Heart right ventricle (tissue), 16 donors: ENCODE measurements at places on chromosomes 1 and 21. TPM values are rescaled to one million over a fixed set of nuclear protein-coding genes. Genes with fewer than 3 reads are reported as not detected.

Gene NOS1AP
- 4.5 TPM for total RNA-seq

GRCh38 chr1:244104309-244105060 lies 53.4 kb downstream of the ZBTB18 start:
- no peak for DNase-seq

DNA sequence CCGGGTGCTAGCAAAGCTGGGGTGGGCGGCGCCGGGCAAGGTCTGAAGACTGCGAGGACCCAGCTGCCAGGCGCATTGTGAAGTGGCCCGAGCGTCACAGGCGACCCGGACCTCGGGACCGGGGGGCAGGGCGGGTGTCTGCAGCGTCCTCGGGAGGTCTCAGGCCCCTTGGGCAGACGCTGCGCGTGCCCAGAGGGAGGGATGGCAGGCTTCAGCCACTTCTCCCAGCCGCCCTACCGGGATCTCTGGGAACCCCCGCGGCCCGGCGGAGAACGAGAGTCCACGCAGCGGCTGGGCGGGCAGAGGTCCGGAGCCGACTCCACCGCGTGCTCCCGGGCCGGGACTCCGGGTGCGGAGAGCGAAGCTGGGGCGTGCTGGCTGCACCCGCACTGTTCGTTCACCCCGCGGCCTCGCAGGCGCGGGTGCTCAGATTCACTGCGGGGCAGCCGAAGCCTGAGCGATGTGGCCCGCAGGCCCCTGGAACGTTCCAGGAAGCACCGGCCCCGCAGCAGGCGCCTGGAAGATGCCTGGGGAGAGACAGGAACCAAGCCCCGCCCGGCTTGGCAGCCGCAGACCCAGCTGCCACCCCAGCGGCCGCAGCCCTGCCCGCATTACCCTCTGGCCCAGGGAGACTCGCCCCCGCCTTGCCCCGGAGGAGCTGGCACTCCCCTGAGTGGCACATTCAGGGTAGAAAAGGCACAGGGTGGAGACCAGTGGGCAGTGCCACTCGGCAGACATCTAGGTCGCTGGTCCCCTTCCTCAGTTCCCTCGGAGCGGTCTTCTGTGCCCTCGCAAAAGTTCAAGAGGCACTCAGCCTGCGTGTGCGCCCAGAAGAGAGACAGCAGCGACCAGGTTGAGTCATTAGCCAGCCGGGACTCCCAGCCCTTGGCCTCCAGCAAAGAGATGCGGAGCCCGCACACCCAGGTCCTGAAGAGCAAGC lies at the start of gene CCDC185:
TSS of gene CCDC185 (plus strand) at position 141 of the 940 bp plus-strand sequence. CDS start at position 202, 61 bp downstream.
- DNase-seq: no peak

- DNase-seq: no peak
Measured at GRCh38 chr1:232786845-232787455, 18.3 kb upstream of the MAP10 start.

GRCh38 chr1:94851571-94851970 lies 31.4 kb downstream of the SLC44A3 start:
- no peak for DNase-seq

DNA sequence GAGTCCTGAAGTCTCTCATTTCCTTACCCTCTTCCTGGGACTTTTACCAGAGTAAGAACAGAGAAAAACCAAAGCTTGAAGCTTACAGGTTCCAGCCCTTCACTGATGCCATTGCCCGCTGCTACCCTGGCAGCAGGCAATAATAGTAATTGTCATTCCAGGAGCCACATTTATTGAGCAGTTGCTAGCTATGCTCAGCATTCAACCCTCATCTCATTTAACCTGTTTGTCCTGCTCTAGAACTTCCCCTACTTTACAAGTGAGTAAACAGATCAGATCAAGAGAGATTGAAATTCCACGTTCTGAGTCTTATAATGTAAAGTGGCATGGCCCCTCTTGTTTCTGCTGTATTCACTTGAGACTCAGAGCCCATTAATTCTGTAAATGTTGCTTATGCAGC lies 80.4 kb downstream of the ATP1A1 start:
- DNase-seq: no peak

- no peak for DNase-seq
Measured at GRCh38 chr1:170168265-170168664, 22.5 kb downstream of the NTMT2 start.

DNA sequence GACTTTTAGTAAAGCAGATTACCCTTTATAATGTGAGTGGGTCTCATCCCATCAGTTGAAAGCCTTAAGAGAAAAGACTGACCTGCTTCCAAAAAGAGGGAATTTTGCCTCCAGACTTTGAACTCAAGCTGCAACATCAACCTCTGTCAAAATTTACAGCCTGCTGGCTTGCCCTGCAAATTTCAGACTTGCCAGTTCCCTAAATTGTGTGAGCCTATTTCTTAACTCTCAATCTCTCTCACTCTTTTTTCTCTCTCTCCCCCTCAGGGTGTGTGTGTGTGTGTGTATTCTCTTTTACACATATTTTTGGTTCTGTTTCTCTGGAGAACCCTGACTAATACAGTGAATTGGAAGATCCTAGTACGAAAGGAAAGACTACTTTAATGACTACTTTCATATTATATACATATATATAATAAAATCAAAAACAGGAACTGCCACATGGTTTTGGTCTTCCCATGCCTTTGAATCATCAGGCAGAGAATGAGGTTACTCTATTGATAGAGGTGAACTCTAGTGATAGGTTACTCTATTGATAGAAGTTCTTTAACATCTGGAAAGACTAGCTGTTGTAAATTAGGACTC lies 6.4 kb downstream of the OR2C3 start:
- DNase-seq: no peak

DNA sequence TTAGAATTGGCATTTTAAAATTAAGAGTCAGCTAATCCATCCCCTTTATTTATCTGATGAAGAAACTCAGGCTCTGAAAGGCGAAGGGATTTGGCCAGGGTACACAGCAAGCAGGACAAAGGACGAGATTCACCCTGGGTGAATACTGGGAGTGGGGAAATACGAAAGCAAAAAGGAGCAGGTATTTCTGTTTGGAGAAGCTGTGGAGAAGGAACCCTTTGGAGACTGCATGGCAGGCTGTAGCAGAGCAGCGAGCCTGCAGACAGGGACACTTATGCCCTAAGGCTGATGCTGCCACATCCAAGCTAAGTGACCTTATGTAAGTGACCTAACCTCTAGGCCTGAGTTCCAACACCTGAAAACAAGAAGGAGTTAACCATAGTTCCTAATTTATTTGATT lies 207.2 kb upstream of the C1orf87 start:
- no peak for DNase-seq

GRCh38 chr1:161199506-161200139 lies 769 bp upstream of the ADAMTS4 start:
- no peak for DNase-seq

GRCh38 chr1:195345149-195345548 lies 1263.1 kb downstream of the KCNT2 start:
- DNase-seq: no peak

Gene CD1E
- not detected for total RNA-seq

Gene RASSF5
- total RNA-seq: 5.8 TPM

DNA sequence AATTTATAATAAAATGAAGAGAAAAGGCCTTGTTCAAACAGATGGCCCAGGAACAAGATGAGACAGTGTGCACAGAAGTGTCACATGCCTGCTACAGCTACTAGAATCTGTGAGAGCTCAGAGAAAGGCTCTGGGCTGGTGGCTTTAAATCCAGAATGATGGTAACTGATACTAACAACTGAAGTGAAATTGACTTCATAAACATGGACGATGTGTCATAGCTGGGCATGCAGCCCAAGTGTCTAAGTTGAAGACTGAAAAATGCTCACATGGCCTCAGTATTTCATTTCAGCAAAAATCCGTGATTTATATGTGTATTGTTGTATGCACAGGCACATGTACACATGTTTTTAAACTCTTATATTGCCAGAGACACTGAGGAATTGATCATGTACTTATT lies 208.3 kb upstream of the RUNX1 start:
- peak; percentile 19 for DNase-seq

Gene PIGV
- 3.9 TPM for total RNA-seq

DNA sequence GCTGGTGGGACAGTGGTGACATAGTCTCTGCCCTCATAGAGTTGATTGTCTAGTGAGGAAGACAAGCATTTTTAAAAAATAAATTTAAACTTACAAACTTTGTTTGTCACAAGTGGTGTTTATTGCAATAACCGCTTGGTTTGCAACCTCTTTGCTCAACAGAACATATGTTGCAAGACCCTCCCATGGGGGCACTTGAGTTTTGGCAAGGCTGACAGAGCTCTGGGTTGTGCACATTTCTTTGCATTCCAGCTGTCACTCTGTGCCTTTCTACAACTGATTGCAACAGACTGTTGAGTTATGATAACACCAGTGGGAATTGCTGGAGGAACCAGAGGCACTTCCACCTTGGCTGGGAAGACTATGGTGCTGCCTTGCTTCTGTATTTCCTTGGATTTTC lies 58.4 kb downstream of the LAMC2 start:
- DNase-seq: peak; percentile 72

- DNase-seq: peak; percentile 35
Measured at GRCh38 chr1:39381839-39382238, 109.6 kb upstream of the BMP8A start.

GRCh38 chr21:38380481-38381137 lies 117.7 kb downstream of the ERG start:
- DNase-seq: no peak

GRCh38 chr1:89938171-89939055 lies 56.5 kb upstream of the ZNF326 start:
- DNase-seq: no peak

- peak; percentile 22 for DNase-seq
Measured at GRCh38 chr1:94379615-94380014, 38.6 kb upstream of the ABCD3 start.

DNA sequence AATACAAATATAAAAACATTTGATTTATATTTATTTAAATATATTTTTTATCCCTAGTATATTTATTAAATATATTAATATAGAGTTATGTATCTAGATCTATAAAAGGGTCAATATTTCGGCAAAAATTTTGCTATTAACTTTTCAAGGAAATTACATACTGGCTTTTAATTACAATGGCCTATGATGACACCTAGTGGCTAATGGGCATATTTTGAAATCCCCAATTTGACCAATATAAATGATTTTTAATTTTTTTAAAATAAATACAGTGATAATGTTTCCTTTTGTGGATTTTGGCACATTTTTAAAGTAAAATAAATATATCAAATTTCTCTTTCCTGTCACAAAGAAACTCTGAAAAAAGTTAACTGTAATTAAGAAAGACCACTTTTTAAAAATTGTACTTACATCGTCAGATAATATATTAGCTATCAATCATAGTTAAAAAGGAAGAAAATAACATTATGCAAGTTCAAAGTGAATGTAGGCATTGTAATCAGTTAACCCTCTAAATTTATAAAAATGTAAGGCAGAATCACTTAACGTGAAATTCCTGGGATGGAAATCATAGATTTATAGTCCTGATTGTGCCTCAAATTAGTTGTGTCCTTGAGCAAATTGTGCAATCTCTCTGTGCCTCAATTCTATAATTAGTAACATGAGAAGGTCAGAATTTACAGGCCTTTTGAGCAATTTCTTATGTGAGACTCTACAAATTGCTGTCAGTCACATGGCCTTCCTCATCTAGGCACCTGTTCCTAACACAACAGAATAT lies 25.6 kb upstream of the RGS13 start:
- no peak for DNase-seq

- DNase-seq: no peak
Measured at GRCh38 chr1:66938613-66939012, 13.8 kb downstream of the MIER1 start.

DNA sequence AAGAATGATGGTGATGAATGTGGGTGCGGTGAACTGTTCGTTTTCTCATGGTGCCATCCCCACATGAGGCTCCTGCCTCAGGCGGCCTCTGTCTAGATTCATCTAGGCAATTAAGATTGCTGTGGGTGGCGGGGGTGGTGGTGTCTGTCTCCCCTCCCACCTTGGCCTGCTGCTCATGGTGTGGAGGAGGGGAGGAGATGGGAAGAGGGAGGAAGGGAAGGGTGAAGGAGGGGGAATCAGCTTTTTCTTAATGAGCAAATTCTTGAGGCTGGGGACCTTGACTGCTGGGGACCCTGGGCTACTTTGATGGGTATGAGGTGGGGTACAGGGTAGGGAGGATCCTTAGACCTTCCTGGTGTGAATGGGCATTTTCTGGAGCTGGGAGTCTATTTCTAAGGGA lies 55.8 kb downstream of the H3-3A start:
- no peak for DNase-seq

Gene KRTAP21-2
- total RNA-seq: not detected

GRCh38 chr1:229479660-229480399 lies 28.3 kb downstream of the NUP133 start:
- DNase-seq: no peak

DNA sequence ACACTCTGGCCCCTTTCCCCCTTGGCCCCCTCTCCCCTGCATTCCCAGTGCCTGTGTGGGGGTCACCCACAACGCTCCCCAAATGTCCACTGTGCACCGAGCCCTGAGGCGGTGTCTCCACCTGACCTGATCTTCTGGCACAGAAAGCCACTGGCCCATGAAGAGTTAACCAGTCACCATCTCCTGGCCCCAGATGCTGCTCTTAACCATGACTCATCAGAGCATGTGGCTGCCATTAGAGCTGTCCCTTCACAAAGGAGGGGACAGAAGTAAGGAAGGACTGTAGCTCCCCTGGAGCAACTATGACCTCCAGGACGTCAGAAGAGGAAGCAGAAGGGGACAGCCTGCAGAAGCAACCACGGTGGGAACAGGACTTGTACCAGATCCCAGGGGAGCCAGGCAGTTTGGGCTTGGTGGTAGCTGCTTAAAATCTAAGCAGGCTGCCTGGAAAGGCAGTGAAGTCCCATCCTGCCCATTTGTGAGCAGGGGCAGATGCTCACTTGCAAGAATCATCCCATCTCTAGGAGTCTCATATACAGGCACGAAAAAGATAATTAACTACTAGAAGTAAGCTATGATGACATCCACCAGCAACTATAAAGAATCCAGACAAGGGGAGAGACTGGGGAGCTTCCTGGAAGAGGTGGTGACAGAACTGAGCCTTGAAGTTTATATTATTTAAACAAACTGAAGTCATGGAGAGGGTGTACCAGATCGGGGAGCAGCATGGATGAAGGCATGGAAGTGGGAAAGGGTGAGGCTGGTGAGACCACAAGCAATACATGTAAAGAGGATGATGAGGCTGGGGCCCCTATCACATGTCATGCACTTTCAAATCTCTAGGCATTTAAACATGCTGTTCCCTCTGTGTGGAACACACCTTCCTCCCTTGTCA lies 1.1 kb upstream of the TTC39A start:
- no peak for DNase-seq

Gene AADACL4
- not detected for total RNA-seq

- no peak for DNase-seq
Measured at GRCh38 chr1:116388122-116388521, 15.1 kb downstream of the ATP1A1 start.

DNA sequence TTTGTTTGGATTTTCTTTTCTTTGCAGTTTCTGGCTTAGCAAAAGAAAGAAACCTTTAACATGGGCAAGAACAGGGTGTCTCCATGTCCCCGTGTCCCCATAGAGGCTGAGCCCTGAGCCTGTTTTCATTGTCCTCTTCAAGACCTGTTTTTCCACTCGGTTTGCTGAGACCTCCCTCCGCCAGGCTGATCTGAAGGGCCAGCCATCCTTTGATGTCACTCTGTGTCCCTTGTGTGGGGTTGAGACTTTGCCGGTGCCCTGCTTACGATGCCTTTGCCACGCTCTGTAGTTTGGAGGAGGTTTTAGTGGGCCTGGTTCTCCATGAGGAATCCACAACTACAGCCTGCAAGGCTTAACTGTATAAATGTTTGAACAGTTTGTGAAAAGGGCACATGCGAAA lies 23.8 kb downstream of the IFNGR2 start:
- no peak for DNase-seq

- no peak for DNase-seq
Measured at GRCh38 chr21:16294128-16294527, 564.3 kb downstream of the USP25 start.
